ENCODE measurements at places on chromosomes 4 and X.

GRCh38 chr4:155656025-155656424 lies 10.6 kb upstream of the GUCY1A1 start:
- no peak for DNase-seq

DNA sequence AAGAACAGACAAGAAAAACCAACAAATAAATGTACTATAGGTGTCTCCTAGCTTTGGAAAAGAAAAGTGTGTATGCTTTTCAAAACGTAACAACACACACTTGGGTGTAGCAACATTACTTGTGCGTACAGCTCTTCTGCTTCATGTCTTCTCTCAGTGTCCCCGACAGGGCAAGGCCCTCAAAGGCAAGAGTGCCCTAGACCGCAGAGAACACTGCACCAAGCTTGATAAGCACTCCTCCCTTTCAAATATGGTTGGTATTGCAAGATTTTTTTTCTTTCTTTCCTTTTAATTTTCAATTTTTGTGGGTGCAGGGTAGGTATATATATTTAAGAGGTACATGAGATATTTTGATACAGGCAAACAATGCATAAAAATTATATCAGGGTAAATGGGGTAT lies 106.8 kb downstream of the EIF4E start:
- no peak for DNase-seq

DNA sequence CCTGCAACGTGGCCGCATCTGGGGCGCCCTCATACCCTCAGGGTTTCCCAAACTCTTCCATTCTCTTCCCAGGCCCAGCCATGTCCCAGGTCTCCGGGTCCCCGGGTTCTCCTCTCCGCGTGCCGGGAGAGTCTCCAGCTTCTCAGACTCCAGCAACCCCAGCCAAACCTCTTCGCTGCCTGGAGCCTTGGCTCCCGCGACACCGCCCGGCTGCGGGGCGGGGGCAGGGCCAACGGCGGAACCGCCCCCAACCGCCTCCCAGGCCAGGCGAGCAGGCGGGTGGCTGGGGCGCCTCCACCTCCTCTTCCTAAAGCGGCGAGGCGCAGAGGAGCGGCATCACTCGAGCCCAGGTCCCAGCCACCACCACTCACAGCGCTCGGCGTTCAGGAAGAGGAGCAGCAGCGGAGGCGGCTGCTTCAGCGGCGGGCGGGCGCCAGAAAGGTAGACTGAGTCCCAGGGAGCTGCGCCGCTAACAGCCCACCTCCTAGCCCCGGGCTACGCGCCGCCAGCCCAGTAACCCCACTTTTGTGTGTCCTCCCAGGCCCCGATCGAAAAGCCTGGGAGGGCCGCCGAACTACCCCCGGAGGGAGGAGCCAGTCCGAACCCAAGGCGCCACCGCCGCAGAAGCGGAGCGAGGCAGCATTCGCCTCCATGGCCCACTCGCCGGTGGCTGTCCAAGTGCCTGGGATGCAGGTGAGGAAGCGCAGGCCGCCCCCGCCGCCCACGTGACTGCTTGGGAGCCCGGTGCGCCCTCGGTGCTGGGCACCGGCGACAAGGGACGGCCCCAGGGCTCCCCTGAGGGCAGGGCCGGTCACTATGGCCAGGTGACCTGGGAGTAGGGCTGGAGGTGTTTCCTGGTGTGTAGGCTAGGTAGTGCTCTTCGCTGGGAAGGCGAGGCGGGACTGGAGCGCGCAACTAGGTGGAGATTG lies at the start of gene STK26:
Gene STK26 (plus strand): TSS at position 336 of the 929 bp plus-strand sequence. CDS start 316 bp downstream, at position 652.
- DNase-seq = peak; percentile 68

DNA sequence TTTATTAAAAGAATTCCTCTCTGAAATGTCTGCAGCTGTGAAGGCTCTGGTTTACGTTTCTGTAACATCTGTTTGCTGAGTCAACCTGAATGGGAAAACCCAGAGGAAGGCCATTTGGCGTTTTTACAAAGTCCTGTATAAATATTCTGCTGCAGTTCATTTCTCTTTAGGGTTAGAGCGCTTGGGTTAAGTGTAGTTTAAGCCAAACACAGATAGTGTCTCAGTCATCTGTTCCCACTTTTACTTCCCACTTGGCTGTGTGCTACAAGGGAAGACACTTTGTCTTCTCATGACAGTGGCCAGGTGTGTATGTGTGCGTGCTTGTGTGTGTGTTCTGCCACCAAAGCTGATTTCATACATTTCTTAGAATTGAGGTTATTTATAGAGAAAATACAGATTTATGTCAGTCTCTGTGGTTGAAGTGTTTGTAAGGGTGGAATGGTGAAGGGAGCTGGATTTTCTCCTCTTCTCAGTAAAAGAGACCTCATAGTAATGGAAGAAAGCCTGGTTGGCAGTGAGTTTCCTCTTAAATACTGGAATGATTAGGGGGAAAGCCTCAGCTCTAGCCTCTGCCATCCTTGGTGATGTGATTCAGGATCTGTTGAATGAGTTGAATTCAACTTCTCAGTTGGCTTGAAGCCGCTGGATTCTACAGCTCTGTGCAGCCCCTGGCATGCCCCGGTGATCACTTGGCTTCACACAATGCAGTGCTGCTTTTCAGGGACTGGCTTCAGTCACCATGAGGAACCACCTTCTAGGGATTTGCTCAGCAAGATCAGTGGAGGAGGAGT lies 50.6 kb downstream of the JADE1 start:
- no peak for DNase-seq

- DNase-seq = no peak
Observed at GRCh38 chrX:25049357-25049756, 33.6 kb upstream of the ARX start.

GRCh38 chr4:94939791-94940519 lies 182.2 kb downstream of the BMPR1B start:
- no peak for DNase-seq

DNA sequence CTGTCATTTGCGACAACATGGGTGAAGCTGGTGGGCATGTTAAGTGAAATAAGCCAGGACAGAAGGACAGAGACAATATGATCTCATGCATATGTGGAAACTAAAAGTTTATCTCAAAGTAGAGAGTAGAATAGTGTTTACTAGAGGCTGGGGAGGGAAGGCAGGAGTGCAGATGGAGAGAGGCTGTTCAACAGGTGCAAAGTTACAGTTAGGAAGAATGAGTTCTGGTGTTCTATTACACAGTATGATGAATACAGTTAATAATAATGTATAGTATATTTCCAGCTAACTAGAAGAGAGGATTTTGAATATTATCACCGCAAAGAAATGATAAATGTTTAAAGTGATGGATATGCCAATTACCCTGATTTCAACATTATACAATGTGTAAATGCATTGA lies 69.8 kb downstream of the FBXL5 start:
- no peak for DNase-seq

DNA sequence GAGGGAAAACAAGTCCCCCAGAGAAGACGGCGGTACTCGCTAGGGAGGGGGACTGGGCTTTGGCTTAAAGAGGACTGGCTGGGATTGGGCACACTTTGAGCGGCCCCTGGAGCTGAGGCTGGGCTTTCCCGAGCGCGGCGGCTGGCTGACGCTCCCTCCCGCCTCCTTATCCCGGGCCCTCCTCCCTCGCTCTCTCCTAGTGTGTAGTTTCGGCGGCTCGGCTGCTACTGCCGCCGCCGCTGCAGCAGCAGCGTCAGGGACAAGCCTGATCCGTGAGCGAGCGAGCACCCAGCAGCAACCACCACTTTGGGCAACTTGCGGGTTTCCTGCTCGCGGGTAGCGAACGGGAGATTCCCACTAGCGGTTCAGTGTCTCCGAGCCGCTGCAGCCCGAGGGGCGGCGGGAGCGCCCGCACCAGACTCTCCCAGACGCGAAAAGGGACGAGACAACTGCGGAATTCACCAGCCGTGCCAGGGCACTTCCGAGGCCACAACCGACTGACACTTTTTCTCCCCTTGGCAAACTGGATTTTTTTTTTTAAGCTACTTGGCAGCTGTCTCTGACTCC lies 632 bp upstream of the PCDH7 start:
- DNase-seq = no peak

DNA sequence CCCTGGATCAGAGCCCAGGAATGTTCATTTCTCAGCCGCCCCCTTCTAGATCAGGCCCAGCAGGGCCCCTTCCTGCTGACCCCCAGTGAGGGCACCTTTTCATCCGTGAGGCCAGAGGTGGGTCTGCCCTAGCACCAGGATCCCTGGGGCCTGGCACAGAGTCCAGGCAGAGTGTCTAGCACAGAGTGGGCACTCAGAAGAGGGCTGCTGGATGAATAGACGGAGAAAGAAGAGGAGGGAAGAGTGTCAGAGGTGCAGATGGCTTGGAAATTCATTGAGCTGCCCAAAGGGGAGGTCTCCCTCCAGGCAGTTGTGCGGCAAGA lies 106.5 kb downstream of the CPZ start:
- DNase-seq = no peak

- DNase-seq = no peak
Observed at GRCh38 chr4:26907731-26908599, 47.3 kb downstream of the STIM2 start.

GRCh38 chrX:112844250-112844649 lies 3.6 kb upstream of the AMOT start:
- DNase-seq = no peak

- no peak for DNase-seq
Observed at GRCh38 chrX:23788521-23788920, 5.5 kb downstream of the SAT1 start.

DNA sequence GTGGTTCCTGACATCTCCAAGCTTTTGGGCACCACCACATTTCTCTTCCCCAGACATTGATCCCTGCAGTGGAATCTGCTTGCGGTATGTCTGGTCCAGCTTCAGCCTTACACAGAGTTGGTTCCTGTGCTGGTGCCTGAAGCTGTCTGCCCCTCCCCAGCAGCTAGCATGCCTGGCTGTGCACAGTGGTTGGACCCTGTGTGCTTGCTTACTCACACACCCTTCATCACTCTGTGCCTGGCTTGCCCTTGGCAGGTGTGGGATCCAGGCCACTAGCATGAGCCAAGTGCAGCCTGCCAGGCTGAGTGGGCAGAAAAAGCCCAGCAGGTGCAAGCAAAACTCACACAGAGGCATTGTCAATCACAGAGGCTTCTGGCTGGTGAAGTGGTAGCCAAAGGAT lies 473.8 kb downstream of the ACTRT1 start:
- no peak for DNase-seq

GRCh38 chr4:172352356-172352755 lies 539.2 kb downstream of the GALNTL6 start:
- no peak for DNase-seq

- peak; percentile 18 for DNase-seq
Observed at GRCh38 chr4:55397520-55398321, 2.0 kb downstream of the TMEM165 start.

Measured in NCI-H1436 (cell line).